ENCODE measurements at places on chromosomes 7 and 10.

DNA sequence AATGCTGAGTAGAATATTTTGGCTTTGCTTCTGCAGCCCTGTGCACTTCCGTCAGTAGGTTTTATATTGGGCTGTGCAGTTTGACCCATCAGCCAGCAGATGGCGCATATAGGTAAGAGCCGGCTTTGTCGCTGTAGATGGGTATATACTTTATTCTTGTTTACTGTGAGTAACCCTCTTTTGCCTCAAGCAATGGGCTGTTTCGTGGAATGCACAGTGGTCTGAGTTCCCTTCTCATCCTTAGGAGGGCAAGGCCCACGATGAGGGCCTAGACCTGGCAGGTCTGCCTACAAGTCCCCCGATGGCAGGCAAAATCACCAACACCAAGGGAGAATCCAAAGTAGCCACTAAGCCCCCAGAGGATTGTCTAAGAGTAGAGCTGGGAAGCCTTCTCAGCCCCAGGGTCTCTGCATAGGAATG lies 1002.9 kb upstream of the KCND2 start:
- peak; percentile 25 for DNase-seq

- no peak for DNase-seq
Measured at GRCh38 chr7:91694351-91694841, 186.1 kb downstream of the MTERF1 start.

DNA sequence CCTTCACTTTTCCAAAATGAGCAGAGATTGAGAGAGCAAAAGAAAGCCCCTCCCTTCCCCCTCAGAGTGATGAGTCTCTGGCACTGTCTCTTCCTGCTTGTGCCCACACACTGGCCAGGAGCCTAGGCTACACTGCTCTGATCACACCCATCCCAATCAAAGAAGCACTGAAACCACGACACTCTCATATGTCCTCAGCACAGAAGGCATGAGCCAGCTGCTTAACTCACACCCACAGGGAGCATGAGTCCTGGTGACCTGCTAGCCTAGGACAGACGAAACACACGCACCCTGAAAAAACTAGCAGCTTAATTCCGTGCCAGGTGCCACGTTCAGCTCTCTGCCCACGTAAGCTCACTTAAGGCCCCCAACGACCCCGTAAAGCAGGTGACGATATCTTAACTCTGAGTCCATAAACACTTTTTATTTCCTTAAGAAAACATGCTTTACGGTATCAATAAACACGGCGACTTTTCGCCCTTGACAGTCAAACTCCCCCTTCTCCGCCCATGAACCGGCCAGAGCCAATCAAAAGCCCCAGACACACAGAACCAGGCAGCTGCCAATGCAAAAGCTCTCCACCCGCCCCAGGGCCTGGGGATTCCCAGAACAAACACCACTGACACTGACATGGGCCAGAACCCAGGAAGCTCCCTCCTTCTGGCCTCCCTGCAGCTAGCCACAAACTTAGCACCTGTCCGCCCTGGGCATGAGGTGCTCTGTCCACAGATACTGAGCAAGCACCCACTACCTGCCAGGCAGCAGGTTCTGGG lies 69.0 kb downstream of the TNRC18 start:
- DNase-seq, result no peak

GRCh38 chr7:25260862-25261494 lies 32.7 kb upstream of the NPVF start:
- no peak for DNase-seq

- no peak for DNase-seq
Measured at GRCh38 chr7:50739744-50740435, 42.8 kb downstream of the GRB10 start.

GRCh38 chr10:62258926-62259325 lies 9.7 kb downstream of the RTKN2 start:
- DNase-seq, result no peak

DNA sequence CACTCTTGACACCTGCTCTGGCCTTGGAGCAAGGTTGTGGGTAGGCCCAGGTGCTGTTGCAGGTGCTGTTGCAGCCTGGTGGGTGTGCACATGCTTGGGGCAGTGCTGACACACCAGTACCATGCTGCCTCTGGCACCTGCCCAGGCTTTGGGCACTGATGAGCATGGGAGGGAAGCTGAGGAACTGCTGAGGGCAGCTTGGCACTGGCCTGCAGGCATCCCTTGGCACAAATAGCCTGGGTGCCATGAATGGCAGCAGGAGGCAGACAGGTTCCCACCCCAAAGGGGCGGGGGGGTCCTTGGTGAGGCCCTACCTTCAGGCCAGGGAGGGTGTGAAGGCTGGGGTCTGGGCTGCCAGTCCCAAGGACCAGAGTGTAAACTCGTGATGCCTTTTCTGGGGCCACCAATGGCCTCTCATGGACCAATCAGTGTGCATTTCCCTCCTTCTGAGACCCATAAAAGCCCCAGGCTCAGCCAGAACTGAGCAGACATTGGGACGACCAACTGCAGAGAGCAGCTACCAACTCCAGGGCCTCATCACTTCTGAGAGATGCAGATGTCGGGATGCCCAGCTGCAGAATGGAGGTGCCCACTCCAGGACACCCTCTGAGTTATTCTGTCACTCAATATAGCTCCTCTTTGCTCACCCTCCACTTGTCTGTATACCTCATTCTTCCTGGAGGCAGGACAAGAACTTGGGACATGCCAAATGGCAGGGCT lies 547.4 kb downstream of the ZWINT start:
- no peak for DNase-seq

- no peak for DNase-seq
Measured at GRCh38 chr10:102565793-102566192, 62.0 kb downstream of the SUFU start.

DNA sequence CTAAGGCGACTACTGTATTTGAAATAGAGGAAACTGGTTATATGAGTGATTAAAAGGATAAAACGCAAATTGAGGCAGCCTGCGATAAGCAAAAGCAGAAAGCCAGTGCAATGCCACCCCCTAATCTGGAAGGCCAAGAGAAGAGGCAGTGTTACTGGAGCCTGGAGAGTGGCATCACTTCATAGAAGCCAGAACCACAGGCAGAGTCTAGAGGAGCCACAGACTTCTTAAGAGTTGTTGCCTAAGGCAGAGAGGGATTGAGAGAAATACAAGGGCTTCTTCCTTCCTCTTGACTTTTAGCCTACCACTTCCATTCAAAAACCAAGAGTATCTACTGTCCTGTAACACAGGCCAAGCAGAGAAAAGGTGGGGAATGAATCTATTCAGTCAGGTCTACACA lies 94.9 kb upstream of the SKAP2 start:
- DNase-seq, result no peak

DNA sequence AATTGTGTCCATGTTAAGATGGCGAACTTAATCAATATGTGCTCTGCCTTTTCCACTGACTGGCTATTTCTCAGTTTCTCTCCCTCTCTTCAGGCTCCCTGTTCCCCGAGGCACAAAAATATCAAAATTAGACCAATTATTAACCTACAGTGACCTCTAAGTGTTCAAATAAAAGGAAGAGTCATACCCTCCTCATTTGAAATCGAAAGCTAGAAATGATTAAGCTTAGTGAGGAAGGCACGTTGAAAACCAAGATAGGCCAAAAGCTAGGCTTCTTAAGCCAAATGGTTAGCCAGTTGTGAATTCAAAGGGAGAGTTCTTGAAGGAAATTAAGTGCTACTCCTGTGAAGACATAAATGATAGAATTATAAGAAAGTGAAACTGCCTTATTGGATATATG lies 81.1 kb upstream of the MBL2 start:
- DNase-seq, result no peak

- peak; percentile 85 for DNase-seq
Measured at GRCh38 chr10:88991161-88991898, 732 bp downstream of the FAS start.

GRCh38 chr7:1200045-1200444 lies 32.6 kb upstream of the UNCX start:
- DNase-seq, result no peak

DNA sequence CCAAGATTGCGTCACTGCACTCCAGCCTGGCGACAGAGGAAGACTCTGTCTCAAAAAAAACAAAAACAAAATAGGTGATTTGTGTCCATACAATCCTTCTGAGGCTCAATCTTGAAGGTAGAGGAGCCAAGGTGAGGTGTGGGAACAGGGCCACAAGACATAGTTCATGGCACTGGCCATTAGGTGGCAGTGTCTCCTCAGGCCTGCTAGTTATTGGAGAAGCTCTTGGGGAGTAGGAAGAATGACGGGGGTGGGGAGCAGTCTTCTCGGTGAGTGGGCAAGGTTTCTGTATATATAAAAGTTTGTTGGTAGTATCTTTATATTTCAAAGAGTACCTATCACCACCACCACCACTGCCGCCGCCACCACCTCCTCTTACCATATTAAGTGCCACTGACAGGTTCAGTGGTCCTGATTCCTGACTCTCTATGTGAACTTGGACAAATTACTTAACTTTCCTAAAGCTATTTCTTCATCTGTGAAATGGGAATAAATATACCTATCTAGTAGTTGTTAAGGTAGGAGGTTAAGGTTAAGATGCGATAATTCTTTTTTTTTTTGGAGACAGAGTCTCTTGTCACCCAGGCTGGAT lies 24.0 kb downstream of the CCSER2 start:
- no peak for DNase-seq

GRCh38 chr7:30423788-30424505 lies 54.6 kb downstream of the NOD1 start:
- DNase-seq, result no peak

GRCh38 chr10:103678178-103678526 lies 177.2 kb downstream of the SH3PXD2A start:
- peak; percentile 71 for DNase-seq

DNA sequence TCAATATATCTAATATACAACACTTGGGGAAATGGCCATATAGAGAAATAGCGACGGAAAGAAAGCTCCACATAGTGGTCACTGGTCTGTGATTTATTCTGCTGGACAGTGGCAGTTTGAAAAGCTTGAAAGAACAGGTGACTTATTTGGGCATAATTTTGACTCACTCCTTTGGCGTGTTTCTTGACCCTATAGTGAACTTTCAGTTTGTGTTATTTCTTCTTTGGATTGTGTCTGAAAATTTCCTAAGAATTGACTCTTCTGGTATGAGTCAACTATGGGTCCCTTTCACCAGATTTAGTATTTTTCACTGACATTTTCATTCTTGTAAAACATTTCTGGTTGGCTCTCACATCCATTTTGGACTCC lies 25.8 kb upstream of the IMMP2L start:
- no peak for DNase-seq

- DNase-seq, result no peak
Measured at GRCh38 chr7:156309016-156309620, 331.5 kb upstream of the RNF32 start.

- DNase-seq, result no peak
Measured at GRCh38 chr10:107442035-107442505, 277.6 kb upstream of the SORCS1 start.

- no peak for DNase-seq
Measured at GRCh38 chr7:26627891-26628341, 236.5 kb downstream of the SKAP2 start.

DNA sequence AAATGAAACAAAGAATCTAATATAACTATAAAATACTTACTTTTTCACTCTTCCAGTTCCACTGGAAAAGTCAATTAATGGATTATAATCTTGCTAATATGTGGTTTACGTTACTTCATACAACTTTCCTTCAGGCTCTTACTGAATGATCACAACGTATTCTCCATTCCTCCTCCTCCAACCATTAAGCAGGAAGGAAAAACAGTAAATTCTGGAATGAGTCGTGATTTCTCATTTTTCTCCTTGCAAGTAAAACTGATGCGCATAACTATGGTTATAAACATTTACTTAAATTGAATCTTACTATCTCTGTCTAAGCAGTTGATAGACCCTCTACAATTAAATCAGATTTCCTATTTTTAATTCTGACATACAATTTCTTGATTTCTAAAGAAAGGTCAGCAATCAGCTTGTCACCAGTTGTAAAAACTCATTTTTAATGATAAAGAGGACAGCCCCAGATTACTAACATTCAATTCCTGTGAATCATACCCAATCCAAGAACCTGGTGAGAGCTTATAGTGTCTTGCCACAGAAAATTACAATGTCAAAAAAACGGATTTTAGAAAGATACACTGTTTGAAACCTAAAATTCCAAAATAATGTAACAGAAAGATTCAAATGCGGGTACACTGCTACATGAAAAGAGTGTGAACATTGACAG lies 64.3 kb downstream of the EZH2 start:
- no peak for DNase-seq

- no peak for DNase-seq
Measured at GRCh38 chr7:41006306-41006995, 696.4 kb downstream of the INHBA start.

- DNase-seq, result no peak
Measured at GRCh38 chr10:57168611-57169240, 807.7 kb upstream of the ZWINT start.

GRCh38 chr7:114923403-114923713 lies 1.5 kb downstream of the MDFIC start:
- no peak for DNase-seq

GRCh38 chr10:48444266-48444665 lies 137.8 kb downstream of the MAPK8 start:
- DNase-seq, result no peak

DNA sequence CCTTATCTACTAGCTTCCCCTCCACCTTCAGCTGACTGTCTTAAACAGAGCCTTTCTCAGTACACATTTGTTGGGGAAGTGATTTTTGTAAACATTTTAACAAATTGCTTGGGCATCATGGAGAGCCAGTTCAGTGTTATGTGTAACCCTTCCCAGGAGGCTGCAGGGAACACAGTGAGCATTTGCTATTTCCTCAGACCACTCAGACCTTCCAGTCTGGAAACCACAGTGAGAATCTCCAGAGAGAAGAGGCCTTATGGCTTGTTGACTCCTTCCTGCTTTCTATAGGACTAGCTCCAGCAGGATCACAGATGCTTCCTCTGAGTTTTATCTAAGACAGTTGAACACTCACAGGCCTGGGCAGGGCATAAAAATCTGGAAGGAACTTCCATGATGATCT lies 409.8 kb upstream of the NPVF start:
- no peak for DNase-seq

GRCh38 chr10:102869258-102870198 lies at the start of gene AS3MT:
Gene AS3MT, plus strand, starts transcription at chr10:102869470. Its CDS starts 123 bp downstream, at chr10:102869593.
- peak; percentile 70 for DNase-seq

- no peak for DNase-seq
Measured at GRCh38 chr10:44028384-44029137, 356.3 kb downstream of the CXCL12 start.

DNA sequence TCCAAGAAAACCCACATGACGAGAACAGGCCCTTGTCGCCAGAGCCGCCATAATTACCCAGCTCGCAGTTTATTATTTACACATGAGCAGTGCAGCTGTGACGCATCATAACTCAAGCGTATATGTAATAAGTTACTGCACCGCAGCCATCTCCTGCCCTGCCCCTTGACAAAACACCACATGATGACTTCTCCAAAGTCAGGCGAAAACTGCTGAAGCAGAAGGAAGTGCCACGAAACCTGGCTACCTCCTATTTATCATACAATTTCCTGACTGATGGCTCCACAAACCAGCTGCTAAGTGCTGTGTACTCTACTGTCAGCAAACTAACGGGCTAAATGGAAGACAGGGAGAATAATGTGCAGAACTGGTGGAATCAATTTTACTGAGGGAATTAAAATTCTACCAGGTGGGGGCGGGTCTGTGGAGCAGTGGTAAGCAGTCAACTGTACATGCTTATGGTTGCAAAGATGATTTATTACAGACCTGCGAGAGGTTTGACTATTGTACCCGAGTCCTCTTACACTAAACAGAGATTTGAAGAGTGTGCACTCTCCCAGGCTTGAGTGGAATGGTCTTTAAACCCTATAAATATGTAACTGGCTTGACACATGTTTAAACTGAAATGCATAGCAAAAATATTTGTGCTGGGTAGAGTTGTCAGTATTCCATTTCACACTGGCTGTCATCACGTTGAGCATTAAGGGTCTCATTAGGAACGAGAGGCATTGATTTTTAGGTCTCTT lies 156.0 kb downstream of the GLI3 start:
- no peak for DNase-seq

Data from right kidney (tissue), 9 donors.